Mesendoderm (in vitro differentiated cells): ENCODE measurements at places on chromosomes 1 and 21.

- no peak overlapping the region for H3K4me3 ChIP-seq
- peaks cover 13% of the 10 kb centered on the region for H3K36me3 ChIP-seq
- no peak for DNase-seq
- H3K27ac ChIP-seq = no peak overlapping the region
Measured at GRCh38 chr21:36034211-36034913, 26.0 kb downstream of the SETD4 start.

DNA sequence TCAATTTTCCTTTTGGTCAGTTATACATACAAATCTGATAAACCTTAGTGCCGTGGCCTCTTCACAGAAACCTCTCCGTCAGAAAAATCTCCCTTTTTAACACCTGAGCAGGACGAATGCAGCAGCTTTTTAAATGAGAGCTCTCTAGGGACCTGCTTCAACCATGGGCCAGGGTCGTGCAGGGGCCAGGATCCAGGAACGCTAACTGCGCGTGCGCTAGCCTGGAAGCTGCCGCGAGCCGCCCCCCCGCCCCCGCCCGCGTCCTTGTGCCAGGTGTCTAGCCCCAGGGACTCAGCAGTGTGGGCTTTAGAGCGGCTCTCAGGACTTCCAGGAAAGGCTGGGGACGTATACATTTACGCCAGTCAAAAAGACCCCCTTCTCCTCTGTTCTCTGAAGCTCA lies 136.8 kb upstream of the FMN2 start:
- H3K27me3 ChIP-seq = no peaks in the 10 kb centered on the region
- no peak for DNase-seq
- no peaks in the 10 kb centered on the region for H3K36me3 ChIP-seq
- no peak overlapping the region for H3K4me3 ChIP-seq

GRCh38 chr21:28309596-28309995 lies 683.1 kb downstream of the LTN1 start:
- H3K27ac ChIP-seq = no peak overlapping the region
- H3K4me3 ChIP-seq = no peak overlapping the region
- H3K4me1 ChIP-seq = no peaks in the 10 kb centered on the region

DNA sequence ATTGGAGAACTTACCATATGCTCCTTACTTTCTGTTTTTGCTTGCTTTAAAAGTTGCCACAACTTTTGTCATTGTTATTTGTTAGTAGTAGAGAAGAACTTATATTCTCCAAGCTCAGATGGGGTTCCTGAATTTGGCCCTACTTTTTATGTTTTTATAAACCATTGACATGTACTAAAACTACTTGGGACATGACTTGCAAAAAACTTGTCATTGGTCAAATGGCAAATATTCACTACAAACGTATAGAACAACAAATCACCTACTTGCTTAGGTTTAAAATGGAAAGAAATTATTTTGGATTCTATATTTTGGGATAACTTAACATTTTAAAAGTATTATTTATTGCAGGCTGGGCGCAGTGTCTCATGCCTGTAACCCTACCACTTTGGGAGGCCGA lies 32.7 kb downstream of the PIGP start:
- H3K36me3 ChIP-seq = no peaks in the 10 kb centered on the region
- H3K27me3 ChIP-seq = no peaks in the 10 kb centered on the region
- H3K4me3 ChIP-seq = no peak overlapping the region
- DNase-seq = no peak

DNA sequence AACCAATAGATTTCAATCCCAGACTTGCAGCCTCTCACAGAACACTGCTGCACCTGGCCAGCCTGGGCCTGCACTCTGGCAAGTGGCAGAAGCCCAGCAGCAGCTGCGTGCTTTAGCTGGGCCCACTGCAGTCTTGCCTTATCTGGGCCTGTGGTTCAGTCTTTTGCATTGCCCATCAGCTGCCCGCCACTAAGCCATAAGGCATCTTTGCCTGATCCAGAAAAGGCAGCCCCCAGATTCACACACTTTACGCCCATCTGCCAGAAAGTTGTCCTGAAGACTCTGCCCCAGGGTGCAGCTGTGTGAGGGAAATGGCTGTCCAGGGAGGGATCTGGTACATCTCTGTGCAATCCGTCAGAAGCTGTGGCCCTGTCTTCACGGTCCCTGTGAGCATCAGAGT lies 217.0 kb downstream of the DNAH14 start:
- no peak overlapping the region for H3K4me3 ChIP-seq
- no peaks in the 10 kb centered on the region for H3K4me1 ChIP-seq
- no peaks in the 10 kb centered on the region for H3K36me3 ChIP-seq
- DNase-seq = no peak
- H3K27ac ChIP-seq = no peak overlapping the region
- no peaks in the 10 kb centered on the region for H3K27me3 ChIP-seq

- no peak overlapping the region for H3K27ac ChIP-seq
- H3K4me3 ChIP-seq = no peak overlapping the region
- H3K27me3 ChIP-seq = no peaks in the 10 kb centered on the region
- H3K36me3 ChIP-seq = no peaks in the 10 kb centered on the region
- no peaks in the 10 kb centered on the region for H3K4me1 ChIP-seq
Measured at GRCh38 chr1:168468822-168469221, 75.0 kb downstream of the XCL2 start.

- H3K36me3 ChIP-seq = no peaks in the 10 kb centered on the region
- no peak overlapping the region for H3K4me3 ChIP-seq
- H3K27ac ChIP-seq = no peak overlapping the region
Measured at GRCh38 chr1:109530457-109531087, 9.1 kb upstream of the GPR61 start.

- H3K27ac ChIP-seq = no peak overlapping the region
- H3K4me1 ChIP-seq = no peaks in the 10 kb centered on the region
- no peak overlapping the region for H3K4me3 ChIP-seq
- H3K36me3 ChIP-seq = no peaks in the 10 kb centered on the region
- DNase-seq = peak; percentile 71
Measured at GRCh38 chr1:242467556-242468145, 56.8 kb downstream of the PLD5 start.

DNA sequence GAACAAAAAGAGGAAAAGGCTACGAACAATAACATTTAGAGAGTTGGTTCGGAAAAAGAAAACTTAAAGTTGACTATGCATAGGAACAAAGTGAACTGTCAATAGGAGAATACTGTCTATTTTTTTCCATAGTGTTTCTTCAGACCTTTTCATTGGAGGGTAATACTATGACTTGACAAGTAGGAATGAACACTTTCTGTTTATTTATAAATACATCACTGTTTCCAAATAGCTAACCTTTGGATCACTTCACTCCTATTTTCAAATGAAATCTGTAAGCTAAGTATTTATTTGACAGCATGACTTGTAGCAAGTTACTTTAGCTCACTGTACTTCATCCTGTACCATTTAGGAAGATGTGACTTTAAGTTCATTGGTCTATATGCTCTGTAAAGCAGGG lies 221.3 kb downstream of the COL24A1 start:
- H3K4me3 ChIP-seq = no peak overlapping the region
- DNase-seq = no peak
- H3K36me3 ChIP-seq = no peaks in the 10 kb centered on the region

DNA sequence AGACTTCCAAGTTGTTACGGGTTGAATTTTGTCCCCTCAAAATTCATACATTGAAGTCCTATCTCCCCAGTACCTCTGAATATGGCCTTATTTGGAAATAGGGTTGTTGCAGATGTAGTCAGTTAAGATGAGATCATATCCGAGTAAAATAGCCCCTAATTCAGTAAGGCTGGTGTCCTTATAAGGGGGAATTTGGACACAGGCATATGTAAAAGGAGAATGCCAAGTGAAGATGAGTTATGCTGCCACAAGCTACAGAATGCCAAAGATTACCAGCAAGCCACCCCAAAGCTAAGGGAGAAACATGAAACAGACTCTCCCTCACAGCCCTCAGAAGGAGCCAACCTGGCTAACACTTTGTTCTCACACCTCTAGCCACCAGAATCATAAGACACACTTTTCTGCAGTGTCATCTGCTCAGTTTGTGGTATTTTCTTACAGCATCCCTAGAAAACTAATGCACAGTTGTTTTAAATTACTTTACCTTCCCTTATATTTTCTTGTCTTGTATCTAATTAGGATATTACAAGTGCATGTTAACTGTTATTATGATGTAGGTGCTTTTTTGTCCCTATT lies 43.3 kb upstream of the PRDX6 start:
- no peak for DNase-seq
- H3K4me1 ChIP-seq = peaks cover 2% of the 10 kb centered on the region
- no peaks in the 10 kb centered on the region for H3K36me3 ChIP-seq
- no peaks in the 10 kb centered on the region for H3K27me3 ChIP-seq

GRCh38 chr1:197911111-197911856 lies 5.9 kb upstream of the LHX9 start:
- H3K4me3 ChIP-seq = no peak overlapping the region
- H3K27me3 ChIP-seq = peaks cover 85% of the 10 kb centered on the region
- DNase-seq = no peak
- H3K27ac ChIP-seq = no peak overlapping the region
- peaks cover 4% of the 10 kb centered on the region for H3K4me1 ChIP-seq
- H3K36me3 ChIP-seq = no peaks in the 10 kb centered on the region

DNA sequence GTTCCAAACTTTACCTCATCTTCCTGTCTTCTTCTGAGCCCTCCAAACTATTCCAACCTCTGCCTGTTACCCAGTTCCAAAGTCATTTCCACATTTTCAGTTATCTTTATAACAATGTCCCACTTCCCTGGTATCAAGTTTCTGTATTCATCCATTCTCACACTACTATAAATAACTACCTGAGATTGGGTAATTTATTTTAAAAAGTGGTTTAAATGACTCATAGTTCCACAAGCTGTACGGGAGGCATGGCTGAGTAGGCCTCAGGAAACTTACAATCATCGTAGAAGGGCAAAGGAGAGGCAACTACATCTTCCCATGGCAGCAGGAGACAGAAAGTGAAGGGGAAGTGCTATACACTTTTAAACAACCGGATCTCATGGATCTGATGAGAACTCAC lies 428.5 kb upstream of the RGS18 start:
- H3K36me3 ChIP-seq = no peaks in the 10 kb centered on the region
- no peak overlapping the region for H3K4me3 ChIP-seq
- no peaks in the 10 kb centered on the region for H3K27me3 ChIP-seq
- no peaks in the 10 kb centered on the region for H3K4me1 ChIP-seq
- DNase-seq = no peak
- no peak overlapping the region for H3K27ac ChIP-seq

DNA sequence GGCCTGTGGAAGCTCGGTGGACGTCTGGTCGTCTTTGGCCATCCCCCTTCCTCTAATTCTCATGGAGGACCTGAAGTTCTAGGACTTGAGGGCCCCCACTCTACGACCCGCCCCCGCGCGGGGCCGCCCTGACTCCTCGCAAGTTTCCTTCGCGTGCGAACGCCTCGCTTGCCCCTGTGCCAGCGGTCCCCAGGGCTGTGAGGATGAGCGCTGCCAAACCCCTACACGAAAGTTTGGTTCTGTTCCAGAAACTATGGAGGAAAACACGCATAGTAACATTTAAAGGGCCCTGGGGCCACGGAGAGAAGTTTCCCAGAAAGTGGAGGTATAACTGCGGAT lies 304 bp upstream of the GNG12 start:
- H3K4me1 ChIP-seq = peaks cover 2% of the 10 kb centered on the region
- H3K27ac ChIP-seq = no peak overlapping the region
- peak overlapping the region; percentile 33 for H3K4me3 ChIP-seq
- no peaks in the 10 kb centered on the region for H3K36me3 ChIP-seq
- no peak for DNase-seq
- no peaks in the 10 kb centered on the region for H3K27me3 ChIP-seq

GRCh38 chr1:201750120-201750519 lies 78.8 kb upstream of the IPO9 start:
- H3K27me3 ChIP-seq = no peaks in the 10 kb centered on the region
- no peaks in the 10 kb centered on the region for H3K36me3 ChIP-seq
- DNase-seq = no peak
- H3K4me3 ChIP-seq = no peak overlapping the region

DNA sequence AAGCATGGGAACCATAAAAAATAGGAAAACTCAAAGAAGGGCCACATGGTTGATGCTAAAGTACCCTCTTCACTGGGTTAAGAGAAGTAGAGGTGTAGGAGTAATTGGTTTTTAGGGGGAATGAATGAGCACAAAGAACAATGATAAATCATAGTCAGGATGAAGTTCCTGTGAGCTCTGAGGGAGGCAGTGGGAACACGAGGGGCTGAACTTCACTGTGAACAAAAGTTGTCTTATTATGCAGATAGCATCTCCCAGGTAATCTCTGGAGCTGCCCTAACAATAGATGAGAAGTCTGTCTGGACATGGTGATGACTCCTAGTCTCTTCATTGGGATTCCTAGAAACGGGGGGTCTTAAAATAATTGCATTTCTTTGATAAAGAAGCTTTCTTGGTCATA lies 127.9 kb downstream of the DNM3 start:
- H3K27ac ChIP-seq = no peak overlapping the region
- no peaks in the 10 kb centered on the region for H3K36me3 ChIP-seq
- no peaks in the 10 kb centered on the region for H3K27me3 ChIP-seq
- no peak overlapping the region for H3K4me3 ChIP-seq

- H3K36me3 ChIP-seq = no peaks in the 10 kb centered on the region
- no peak overlapping the region for H3K27ac ChIP-seq
- no peaks in the 10 kb centered on the region for H3K27me3 ChIP-seq
Measured at GRCh38 chr1:240691909-240692705, 80.2 kb upstream of the GREM2 start.
